ENCODE measurements at places on chromosomes 1 and 21.

- no peak for DNase-seq
Observed at GRCh38 chr1:15201849-15202551, 45.0 kb upstream of the FHAD1 start.

GRCh38 chr1:116330342-116330652, 42.7 kb upstream of the ATP1A1 start:
- DNase-seq = no peak

DNA sequence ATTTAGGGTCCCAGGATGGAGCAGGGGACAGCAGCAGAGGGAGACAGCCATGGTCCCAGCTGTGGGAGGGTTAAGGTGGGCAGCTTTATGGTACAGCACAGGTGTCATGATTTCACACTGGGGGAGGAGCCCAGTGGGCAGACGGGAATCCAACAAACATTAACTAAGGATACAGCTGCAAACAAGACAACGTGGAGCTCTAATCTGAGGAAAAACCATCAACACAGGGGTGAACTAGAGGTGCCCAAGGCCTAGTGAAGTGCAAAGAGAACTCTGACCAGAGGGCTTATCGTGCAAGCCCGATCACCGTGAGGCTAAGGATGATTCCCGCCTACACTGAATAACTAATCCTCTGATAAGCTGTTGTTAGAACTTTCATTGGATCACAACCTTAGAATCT, 18.7 kb downstream of the ECE1 start:
- DNase-seq = no peak

GRCh38 chr1:6243053-6243834, 735 bp upstream of the HES3 start:
- no peak for DNase-seq

- no peak for DNase-seq
Observed at GRCh38 chr1:64489707-64490106, 19.8 kb downstream of the CACHD1 start.

DNA sequence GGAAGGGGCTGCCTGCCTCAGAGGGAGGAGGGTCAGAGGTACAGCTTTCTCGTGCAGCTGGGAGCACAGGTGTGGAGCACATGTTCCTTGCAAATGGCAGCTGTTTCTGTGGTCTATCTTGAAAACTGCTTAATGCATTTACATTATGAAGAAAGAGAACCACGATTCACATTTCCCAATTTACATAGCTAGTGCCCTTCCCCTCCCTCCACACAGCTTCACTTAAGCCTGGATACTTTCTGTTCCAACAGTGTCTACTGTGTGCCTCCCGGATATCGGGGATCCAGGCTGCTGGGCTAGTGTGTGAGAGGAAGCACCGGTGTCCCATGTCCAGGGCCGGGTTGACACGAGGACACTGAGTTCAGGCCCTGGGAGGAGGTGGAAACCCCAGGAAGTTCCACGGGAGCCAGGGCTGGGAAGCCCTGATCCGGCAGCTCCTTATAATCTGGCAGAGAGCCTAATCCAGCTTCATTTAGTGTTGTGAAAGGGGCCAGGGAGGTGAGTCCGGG, 31.6 kb downstream of the TMCC2 start:
- DNase-seq = no peak

- DNase-seq = no peak
Observed at GRCh38 chr21:41497788-41498187, 10.2 kb downstream of the TMPRSS2 start.

GRCh38 chr1:171913385-171913784, 72.1 kb downstream of the DNM3 start:
- no peak for DNase-seq

GRCh38 chr1:114008480-114008941, 29.2 kb downstream of the OLFML3 start:
- DNase-seq = no peak

DNA sequence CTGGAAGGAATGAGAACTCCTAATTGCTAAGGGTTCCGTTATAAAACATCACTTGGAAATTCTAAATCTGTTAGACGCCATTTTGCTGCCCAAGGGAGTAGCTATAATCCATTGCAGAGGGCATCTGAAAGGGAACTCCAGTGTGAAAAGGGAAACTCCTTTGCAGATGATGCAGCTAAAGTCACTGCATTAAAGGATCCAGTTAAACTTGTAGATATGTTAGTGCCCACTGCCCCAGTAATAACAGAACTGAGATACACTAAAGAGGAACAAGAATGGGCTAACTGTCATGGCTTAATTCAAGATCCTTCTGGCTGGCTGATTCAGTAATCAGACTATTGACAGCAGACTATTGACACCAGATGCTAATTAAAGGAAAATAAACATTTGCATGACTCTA, 81.8 kb upstream of the KIAA0040 start:
- no peak for DNase-seq

GRCh38 chr21:40143822-40144525, 276.7 kb downstream of the PCP4 start:
- no peak for DNase-seq

DNA sequence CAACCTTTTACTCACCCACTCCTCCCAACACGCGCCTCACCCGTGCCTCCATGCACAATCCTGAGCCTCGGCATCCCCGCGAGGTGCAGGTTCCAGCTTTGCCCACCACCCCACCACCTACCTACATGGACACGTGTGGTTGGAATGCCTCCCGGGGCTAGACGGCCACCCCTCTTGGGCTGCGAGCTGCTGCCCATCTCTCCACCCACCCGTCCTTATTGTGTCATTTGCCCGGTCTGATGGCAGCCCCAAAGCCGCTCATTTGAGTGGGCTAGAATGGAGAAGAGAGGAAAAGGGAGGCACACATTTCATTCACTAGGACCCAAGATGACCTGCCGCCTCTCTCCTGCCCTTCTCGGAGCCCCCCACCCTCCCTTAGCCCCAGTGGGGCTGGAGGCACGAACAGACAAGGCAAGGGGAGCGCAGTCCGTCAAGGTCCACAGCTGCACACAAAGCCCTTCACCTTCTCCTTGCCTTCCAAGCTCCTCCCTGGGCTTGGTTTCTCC, 785 bp downstream of the ZNF697 start:
- no peak for DNase-seq

GRCh38 chr1:229102741-229103391, 168.0 kb upstream of the RAB4A start:
- no peak for DNase-seq

DNA sequence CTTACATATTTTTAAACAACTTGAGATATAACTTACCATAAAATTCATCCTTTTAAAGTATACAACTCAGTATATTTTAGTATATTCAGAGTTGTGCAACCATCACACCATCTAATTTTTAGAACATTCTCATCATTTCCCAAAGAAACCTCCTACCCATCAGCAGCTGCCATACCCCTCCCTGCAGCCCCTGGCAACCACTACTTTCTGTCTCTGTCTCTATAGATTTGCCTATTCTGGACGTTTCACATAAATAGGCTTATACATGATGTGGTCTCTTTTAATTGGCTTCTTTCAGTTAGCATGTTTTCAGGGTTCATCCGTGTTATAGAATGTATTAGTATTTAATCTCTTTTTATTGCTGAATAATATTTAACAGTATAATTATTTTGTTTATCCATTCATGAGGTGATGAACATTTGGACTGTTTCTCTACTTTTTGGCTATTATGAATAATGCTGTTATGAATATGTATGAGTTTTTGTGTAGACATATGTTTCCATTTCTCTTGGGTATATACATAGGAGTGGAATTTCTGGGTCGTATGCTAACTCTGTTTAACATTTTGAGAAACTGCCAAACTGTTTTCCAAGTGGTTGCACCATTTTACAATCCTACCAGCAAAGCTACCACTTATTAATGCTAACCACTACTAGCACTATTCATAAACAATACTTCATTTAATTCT, 29.5 kb downstream of the WDR26 start:
- DNase-seq = no peak

- DNase-seq = peak; percentile 1
Observed at GRCh38 chr1:207321790-207322645, 540 bp downstream of the CD55 start.

- DNase-seq = no peak
Observed at GRCh38 chr1:57471995-57472394, 48.1 kb upstream of the DAB1 start.

DNA sequence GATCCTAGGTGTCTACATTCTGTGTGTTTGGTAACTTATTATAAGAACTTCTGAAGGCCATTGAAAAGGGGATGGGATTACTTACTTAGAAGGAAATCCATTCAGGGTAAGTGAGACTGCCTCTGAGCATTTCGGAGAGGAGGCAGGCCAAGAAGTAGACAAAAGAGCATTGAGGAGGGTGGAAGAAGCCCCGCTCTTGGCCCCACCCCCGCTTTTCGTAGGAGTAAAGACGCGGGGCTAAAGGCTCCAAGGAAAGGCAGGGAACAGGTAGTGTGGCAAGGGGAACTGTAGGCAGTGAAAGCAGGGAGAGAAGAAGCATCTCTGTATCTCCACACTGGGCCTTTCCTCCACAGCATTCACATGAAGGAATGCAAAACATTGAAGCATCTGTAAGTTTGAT, 51.8 kb upstream of the GRIK1 start:
- DNase-seq = no peak

GRCh38 chr1:10835822-10836421, 39.5 kb upstream of the CASZ1 start:
- DNase-seq = no peak
